ENCODE measurements at places on chromosomes 7 and 10.

GRCh38 chr7:69962186-69963065 lies 364.2 kb downstream of the AUTS2 start:
- peak; percentile 39 for DNase-seq

- no peak for DNase-seq
Measured at GRCh38 chr7:140048989-140049338, 13.8 kb downstream of the PARP12 start.

DNA sequence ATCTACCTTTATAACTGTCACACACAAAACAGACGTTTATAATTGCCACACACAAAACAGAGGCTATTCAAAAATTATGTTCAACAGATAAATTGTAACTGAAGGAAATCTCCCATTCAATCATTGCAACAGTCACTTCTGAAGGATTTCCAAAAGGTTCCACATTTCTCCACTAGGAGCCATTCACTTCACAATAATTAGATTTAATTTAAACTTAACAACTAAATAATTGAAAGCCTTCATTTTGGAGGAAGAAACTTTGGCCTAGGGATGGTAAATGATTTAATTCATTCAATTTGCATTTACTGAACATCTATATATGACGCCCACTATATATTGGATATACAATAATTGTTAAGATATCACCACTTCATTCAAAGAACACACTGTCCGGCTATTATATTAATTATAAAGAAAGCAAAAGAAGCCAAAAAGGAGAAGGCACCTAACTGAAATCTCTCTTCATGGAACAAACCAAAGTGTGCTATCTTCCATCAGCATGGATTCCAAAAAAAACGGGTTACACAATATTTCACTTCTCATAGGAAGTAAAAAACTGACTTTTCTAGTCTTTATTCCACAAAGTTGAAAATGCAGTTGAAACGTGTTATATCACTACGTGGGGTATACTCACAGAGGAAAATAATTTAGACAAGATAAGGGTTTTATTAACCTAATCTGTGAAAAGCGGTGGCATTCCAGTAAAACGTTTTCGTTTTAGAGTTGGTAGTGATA lies 1.7 kb downstream of the ATAD1 start:
- no peak for DNase-seq

DNA sequence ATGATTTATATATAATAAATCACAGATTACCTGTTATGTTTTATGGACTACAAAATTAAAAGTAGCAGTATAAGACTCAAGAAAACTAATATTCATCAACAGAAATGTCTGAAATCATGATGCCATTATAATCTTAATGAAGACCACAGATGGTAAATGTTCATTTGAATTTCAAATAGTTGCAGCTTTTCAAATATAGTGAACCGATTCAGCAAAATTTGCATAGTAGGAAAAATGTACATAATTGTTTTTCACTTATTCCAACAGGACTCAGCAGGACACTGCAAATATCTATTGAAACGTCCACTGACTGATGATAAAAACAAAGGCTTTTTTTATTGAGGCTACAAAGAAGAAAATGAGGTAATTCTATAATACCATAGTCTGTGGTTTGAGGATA lies 51.2 kb upstream of the LSM8 start:
- DNase-seq = no peak

GRCh38 chr10:28179006-28179742 lies 123.7 kb downstream of the MPP7 start:
- no peak for DNase-seq
